Smooth muscle cell of bladder (primary cell): ENCODE measurements at places on chromosomes 3 and 15. TPM values are rescaled to one million over a fixed set of nuclear protein-coding genes. Genes with fewer than 3 reads are reported as not detected.

ZFAND6 gene
- 121 and 130 TPM in 2 replicates for total RNA-seq

SLC38A3 gene
- not detected in 2 replicates for total RNA-seq

SLC12A8 gene
- 45.4 and 79.0 TPM in 2 replicates for total RNA-seq

ISLR2 gene
- total RNA-seq = under 0.01 and 0.28 TPM in 2 replicates

NLGN1 gene
- total RNA-seq = 4.0 and 8.7 TPM in 2 replicates
